ENCODE measurements at places on chromosomes 7 and 10.

GRCh38 chr10:44046605-44047004 lies 338.3 kb downstream of the CXCL12 start:
- DNase-seq: no peak

DNA sequence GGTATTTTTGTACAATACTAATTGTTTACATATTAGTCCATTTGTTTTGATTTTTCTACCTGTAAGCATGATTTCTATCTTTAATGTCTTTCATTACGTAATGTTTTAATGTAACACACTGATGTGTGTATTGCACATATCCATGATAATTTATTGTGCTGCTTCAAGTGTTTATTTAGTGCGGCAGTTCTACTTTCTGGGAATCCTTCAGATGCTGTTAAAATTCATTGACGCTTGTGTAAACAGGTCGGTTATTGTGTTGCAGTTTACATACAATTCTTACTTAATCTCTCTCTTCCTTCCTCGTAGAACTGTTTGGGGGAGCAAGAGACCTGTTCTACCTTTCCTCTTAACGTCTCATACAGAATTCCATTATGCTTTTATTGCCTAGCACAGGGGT lies 6.9 kb downstream of the TMEM60 start:
- peak; percentile 49 for DNase-seq

GRCh38 chr7:99843808-99844207 lies 16.0 kb downstream of the CYP3A43 start:
- DNase-seq: no peak

GRCh38 chr7:22255342-22255741 lies 101.6 kb downstream of the RAPGEF5 start:
- DNase-seq: no peak

DNA sequence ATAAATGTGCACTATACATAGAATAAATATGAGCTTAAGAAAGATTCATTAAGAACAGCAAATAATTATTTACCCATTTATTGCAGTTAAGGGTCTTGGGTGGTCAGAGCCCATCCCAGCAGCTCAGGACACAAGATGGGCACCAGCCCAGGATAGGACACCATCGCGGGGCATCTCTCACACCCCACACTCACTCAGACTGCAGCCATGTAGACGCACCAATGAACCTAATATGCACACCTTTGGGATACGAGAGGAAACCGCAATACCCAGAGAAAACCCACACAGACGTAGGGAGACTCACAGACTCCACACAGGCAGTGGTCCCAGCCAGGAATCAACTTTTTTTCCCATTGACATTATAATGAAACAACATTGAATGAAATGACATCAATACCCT lies 36.0 kb downstream of the CARD11 start:
- DNase-seq: no peak

DNA sequence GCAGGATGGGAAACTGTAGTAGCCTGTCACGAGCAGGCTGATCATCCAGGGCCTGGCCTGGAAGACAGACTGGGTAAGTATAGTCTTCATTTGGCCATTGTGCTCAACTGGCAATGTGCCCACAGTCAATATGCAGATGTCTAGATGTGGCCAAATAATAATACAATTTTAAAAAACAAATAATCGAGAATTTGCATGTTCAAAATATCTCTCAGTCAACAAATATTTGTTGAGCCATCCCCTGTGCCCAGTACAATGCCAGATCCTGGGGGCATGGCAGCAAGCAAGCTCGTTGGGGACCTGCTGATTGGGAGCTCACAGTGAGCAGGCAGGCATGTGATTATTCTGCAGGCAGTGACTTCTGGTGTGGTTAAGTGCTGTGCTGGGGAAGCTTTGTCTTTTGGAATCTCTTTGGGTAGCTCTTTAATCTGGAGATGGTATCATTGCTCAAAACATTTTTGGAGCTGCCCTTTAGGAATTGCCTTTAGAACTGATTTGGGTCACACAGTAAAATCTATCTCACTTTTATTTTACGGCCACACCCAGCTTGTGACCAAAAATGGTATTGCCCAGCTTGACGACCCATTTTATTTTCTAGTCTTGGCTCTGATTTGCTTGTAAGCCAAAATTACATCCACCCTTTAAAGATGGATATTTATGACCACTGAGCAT lies 92.2 kb downstream of the PLCE1 start:
- DNase-seq: no peak

- no peak for DNase-seq
These were observed 31.5 kb downstream of the GLRX3 start for GRCh38 chr10:130167707-130168106.

GRCh38 chr7:134865001-134865845 lies 85.8 kb downstream of the CALD1 start:
- DNase-seq: no peak

GRCh38 chr7:118731854-118732253 lies 507.4 kb downstream of the ANKRD7 start:
- no peak for DNase-seq
